T-helper 2 cell treated with Interferon-gamma antibody and Interleukin-4, amounts not matched to agents 5 μg/mL and 100 μg/mL, for 36 hours (primary cell): ENCODE measurements at places on chromosomes 5 and 9.
A peak's percentile ranks its signal among the peaks of the same experiment; 100 is the strongest.

GRCh38 chr9:88237991-88238571, 99.8 kb upstream of the SPATA31C2 start:
- DNase-seq: no peak

DNA sequence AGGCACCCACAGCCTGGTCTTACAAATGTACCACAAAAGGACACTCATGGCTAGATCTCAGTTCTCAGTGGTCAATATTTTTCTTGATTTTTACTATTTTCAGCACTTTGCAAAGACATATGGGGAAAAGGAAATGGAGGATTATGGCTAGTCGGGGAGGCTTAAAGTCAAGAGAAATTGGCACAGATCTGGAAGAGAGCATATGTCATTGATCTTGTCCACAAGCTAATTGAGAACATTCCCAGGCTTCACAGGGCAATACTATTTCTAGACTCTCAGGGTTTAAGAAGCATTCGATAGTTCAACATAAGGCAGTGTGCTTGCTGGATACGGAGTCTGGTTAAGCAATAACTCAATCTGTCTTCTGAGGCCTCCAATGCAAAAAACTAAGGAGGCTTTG, 285.8 kb downstream of the ZNF608 start:
- no peak for DNase-seq

GRCh38 chr5:53481887-53482716, 1.7 kb downstream of the FST start:
- DNase-seq: peak; percentile 71

GRCh38 chr5:41921166-41921565, 3.9 kb upstream of the FBXO4 start:
- no peak for DNase-seq
